ENCODE measurements at places on chromosomes 5 and 9.

DNA sequence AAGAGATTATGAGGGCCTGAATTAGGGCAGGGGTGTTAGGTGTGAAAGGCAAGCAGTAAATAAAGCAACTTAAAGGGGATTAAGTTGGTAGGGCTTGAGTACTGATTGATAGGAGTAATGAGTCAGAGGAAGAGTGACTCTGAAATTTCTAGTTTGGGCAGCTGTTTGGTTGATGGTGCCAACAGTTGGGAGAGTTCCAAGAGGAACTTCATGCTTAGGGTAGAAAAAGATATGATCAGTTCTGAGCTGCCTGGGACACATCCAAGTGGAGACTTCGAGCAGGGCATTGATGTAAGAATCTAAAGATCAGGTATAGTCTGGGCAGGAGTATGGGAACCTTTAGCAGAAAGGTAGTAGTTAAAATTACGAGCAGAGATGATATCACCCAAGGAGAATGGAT is 10.2 kb downstream of the MAMDC2 start:
- DNase-seq, result no peak

GRCh38 chr9:87346061-87346665 is 151.5 kb upstream of the DAPK1 start:
- no peak for DNase-seq

DNA sequence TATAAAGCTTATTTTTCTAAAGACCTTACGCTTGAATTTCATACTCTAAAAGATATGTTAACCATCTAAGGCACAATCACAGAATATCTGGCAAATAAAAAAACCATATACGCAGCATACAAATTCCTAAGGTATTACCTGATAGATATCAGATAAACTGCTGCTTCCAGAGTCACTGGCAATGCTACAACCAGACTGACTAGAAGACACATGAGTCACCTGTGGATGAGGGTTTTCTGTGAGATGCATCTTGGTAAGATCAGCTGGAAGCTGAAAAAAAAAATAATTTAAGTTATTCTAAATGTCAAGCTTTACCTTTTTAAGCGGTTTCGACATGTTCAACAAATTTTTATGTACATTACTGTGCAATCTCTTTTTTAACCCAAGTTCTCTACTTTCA is 113.8 kb downstream of the RAPGEF6 start:
- no peak for DNase-seq

- DNase-seq, result no peak
These were observed 1.6 kb upstream of the ZFP62 start for GRCh38 chr5:180862645-180863044.

DNA sequence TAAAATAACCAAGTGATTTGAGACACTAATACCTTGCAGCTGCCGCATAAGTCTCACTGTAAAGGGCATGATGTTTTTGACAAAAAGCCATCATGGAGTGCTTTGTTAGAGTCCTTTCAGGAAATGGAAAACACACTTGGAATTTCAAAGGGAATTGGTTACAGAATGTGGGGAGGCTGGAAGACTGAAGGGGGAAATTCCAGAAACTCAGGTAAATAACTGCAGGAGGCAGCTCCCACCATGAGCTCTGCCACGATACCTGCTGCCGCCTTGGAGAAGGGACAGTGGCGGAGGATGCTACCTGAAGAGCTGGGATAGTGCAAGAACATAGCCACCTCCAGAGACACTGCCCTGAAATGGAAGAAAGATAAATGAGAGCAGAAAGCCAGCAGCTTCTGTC is 66.9 kb downstream of the PRKACG start:
- DNase-seq, result no peak

- DNase-seq, result no peak
These were observed 146.7 kb downstream of the MAST4 start for GRCh38 chr5:66742896-66743247.

- no peak for DNase-seq
These were observed 112.1 kb downstream of the IRX2 start for GRCh38 chr5:2639425-2639824.

DNA sequence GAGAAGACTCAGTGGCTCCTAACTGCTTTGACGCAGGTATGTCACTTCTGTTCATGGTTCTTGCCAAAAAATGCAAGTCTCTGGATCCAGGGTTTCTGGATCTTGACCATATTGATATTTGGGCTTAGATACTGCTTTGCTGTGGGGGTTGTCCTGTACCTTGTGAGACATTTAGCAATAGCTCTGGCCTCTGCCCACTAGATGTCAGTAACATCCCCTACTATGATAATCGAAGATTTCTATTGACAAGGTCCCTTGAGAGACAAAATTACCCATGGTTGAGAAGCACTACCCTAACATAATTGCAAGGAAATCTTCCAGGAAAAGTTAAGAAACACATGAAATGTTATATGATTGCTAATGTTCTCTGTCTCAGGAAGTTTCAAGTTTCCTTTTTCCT is 285.4 kb downstream of the TMEM232 start:
- no peak for DNase-seq

- no peak for DNase-seq
These were observed 24.8 kb upstream of the PRDM9 start for GRCh38 chr5:23482642-23483041.

DNA sequence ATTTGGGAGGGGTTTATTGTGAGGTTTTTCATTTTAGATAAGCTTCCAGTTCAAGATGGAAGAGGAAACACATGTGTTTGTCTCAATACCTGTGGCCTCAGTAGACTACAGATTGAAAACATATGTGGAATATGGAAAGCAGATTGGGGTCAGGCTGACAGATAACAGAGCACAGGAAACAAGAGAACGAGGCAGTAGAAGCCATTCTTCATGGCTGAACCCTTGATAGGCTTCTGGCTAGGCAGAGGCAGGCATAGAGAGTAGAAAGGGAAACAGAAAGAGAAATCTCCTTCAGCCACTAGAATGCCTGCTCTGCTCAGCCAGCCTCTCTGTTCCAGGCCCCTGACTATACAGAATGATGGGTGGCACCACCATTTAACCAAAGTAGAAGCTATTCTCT is 152.5 kb downstream of the MUSK start:
- DNase-seq, result no peak

GRCh38 chr5:142211918-142212317 is 103.3 kb downstream of the NDFIP1 start:
- DNase-seq, result no peak

DNA sequence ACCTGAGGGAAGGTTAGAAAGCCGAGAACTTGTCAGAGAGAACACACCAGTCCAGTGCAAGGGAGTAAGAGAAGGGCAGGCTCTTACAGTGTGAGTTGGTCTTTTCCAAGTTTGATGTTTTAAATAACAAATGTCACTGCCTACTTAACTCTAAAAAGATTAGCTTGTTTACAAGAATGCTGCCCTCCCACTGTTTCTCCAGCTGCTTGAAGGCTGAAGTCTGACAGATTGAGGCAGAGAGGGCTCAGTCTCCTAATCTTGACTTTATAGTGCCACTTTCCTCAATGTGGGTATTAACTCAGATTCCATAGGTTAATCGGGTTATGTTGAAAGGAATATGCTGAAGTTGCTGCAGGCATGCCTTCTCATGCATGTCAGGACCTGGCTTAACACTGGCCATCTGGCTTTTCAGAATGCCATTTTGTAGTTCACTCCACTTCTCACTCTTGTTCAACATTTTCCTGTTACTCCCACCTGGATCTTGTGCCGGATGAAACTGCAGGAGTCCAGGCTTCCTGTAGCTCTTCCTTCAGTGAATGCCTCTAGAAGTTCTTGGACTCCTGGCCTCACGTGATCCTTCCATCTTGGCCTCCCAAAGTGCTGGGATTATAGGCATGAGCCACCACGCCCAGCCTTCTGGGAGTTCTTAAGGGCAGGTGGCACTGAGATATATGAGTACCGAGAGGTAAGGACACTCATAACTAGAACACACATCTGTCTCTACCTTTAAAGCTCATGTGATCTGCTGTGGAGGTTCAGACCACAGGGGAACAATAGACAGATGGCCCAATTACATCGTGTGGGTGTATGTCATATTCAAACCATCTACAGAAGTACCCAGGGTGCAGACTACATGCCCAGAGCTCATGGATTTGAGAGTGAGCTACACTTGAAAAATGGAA is 249.7 kb downstream of the ARHGAP26 start:
- no peak for DNase-seq

DNA sequence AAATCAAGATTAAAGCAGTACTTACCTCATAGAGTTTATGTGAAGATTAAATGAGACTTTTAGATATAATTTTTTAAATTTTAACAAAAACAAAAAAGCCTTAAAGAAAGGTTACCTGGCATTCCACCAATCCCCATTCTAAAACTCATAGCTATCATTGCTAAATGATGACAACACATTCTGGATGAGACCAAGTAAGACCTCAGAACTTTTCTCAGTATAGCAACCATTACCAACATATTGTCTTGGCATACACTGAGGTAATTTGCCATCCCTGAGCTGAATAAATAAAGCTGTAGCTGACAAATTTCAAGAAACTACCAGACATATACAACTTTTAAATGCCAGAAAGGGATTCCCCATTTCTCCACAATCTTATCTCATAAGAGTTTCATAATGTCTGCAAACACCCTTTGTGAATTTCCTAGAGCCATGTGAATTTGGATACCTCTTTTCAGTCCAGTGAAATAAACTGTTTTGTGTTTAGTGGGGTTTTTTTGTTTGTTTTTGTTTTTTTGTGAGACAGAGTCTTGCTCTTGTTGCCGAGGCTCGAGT is 29.5 kb downstream of the RANBP3L start:
- no peak for DNase-seq
